Adrenal gland (tissue), 19 donors: ENCODE measurements at places on chromosomes 11 and 22.

DNA sequence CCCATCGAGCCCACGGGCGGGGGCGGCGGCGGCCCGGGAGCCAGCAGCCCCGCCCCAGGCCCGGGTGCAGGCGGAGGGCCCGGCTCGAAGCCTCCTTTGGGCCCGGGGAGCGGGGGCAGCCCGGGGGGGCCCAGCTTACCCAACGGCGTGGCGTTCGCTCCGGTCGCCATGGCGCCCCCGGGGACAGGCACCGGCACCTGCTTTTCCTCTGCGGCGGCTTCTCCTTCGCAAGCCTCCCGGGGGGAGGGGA is 194 bp downstream of the SF1 start:
- H3K4me1 ChIP-seq = peaks cover 49% of the 10 kb centered on the region
- peak overlapping the region; percentile 99 for H3K27ac ChIP-seq
- no peak for DNase-seq

DNA sequence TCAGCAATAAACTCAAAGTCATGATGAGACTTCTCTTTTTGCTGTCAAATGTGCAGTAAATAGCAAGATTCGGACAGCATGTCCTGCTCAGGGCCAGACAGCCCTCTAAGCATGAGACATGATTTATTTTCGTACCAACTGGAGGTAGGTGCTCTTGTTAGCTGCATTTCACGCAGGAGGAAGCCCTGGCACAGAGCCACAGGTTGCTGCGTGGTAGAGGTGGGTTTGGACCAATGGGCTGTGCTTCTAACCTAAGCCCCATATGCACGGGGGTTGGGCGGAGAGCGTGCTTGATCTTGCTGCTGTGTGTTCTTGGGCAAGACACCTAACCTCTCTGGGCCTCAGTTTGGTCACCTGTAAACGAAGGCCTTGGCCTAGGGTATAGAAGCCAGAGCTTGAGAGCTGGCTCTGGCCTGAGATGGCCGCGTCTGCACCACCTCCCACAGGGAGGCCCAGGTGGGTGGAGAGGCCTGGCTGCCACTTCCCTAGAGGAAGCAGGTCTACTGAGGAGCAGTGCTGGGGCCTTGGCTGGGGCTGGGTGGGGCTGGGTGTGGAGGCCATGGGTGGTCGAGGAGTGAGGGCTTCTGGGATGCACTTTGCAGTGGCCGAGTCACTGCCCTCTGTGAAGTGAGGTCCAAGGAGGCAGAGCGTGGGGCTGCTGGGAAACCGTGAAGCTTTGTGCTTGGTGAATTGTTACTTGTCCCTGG is 38.5 kb upstream of the GRAMD4 start:
- no peaks in the 10 kb centered on the region for H3K27me3 ChIP-seq
- no peak overlapping the region for H3K4me3 ChIP-seq
- peaks cover 13% of the 10 kb centered on the region for H3K4me1 ChIP-seq

DNA sequence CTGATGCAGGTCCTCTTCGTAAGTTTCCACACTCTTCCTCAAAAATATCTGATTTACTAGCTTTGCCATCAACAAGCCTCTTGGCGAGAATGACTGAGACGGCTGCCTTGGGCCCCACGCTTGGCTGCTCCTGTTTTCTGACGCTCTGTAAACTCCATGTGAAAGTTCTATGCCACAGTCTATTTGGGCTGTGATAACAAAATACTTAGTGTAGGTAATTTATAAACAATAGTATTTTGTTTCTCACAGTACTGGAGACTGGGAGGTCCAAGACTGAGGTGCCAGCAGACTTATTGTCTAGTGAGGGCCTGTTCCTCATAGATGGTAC is 123.2 kb upstream of the SORL1-AS1 start:
- peaks cover 8% of the 10 kb centered on the region for H3K4me1 ChIP-seq
- H3K27ac ChIP-seq = no peak overlapping the region
- H3K4me3 ChIP-seq = no peak overlapping the region

DNA sequence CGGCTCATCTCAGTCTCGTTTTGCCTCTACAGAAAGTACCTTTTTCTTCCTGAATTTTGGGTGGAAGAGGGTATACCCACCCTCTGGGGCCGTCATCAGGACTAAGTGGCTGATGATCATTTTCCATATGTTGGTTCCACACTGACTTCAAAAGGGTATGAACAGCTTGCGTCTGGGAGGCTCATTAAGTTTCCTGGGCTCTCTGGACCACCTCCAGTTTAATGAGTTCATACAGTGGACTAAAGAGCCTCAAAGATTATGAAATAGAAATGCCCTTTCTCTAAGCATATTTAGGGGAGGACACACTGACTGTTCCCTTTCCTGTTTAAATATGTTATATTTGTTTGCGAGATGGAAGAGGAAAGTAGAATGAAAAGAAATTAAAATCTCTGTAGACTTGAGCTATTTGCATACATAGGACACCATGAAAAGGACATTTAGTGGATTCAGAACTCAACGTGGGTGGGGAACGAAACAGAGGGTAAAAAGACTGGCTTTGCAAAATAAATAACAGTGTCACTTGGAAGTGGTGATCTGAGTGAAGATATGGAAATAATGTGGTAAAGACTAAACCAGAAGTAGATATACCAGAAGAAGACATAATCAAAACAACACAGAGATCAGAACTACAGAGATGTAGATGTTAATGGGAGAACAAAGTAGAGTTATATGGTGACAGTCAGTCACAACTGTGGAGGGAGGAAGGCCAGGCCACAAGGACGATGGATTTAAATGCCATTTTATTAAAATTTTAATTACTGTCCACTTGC is 18.7 kb downstream of the LDLRAD3 start:
- H3K27ac ChIP-seq = no peak overlapping the region
- no peak overlapping the region for H3K4me3 ChIP-seq
- no peaks in the 10 kb centered on the region for H3K36me3 ChIP-seq
- no peaks in the 10 kb centered on the region for H3K27me3 ChIP-seq
- no peak for DNase-seq

GRCh38 chr11:45105233-45105983 is 41.0 kb upstream of the PRDM11 start:
- peak; percentile 77 for DNase-seq
- no peaks in the 10 kb centered on the region for H3K36me3 ChIP-seq
- no peak overlapping the region for H3K27ac ChIP-seq
- H3K27me3 ChIP-seq = peaks cover 5% of the 10 kb centered on the region
- no peak overlapping the region for H3K4me3 ChIP-seq

- no peaks in the 10 kb centered on the region for H3K36me3 ChIP-seq
- H3K27me3 ChIP-seq = no peaks in the 10 kb centered on the region
- H3K4me1 ChIP-seq = no peaks in the 10 kb centered on the region
- DNase-seq = no peak
- no peak overlapping the region for H3K27ac ChIP-seq
Measured at GRCh38 chr22:22403771-22404170, 104.8 kb downstream of the ZNF280B start.

DNA sequence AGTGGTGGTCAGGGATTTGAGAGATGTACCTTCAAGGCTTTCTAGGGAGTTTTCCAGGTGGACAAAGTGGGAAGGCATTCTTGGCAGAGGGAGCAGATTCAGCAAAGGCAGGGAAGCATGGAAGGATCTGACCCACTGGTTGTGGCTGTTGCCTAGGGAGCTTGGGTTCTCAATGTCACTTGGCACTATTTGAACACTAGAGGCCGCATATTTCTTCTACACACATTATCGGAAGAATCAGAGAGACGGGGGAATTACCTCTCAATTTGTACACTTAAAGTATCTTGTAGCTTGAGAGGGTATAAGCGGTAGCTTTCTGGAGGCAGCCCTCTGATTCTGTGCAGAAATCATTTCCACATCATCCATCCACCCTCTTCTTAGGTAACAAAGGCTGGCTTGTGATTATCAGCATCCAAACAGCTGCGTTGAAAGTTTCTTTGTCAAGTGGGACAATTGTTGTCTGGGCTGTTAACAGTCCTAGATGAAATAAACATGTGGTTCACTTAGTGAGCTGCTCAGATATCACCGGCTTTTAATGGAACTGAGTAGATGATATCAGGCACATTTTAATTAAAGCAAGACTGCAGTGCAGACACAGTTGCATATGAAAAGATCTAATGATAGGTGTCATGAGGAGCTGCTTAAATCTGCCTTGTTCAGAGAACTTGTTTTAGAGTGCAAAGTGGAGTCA is 2.6 kb downstream of the NELL1 start:
- H3K27me3 ChIP-seq = peaks cover 40% of the 10 kb centered on the region
- no peak for DNase-seq
- H3K27ac ChIP-seq = no peak overlapping the region
- no peak overlapping the region for H3K4me3 ChIP-seq
- no peaks in the 10 kb centered on the region for H3K4me1 ChIP-seq

DNA sequence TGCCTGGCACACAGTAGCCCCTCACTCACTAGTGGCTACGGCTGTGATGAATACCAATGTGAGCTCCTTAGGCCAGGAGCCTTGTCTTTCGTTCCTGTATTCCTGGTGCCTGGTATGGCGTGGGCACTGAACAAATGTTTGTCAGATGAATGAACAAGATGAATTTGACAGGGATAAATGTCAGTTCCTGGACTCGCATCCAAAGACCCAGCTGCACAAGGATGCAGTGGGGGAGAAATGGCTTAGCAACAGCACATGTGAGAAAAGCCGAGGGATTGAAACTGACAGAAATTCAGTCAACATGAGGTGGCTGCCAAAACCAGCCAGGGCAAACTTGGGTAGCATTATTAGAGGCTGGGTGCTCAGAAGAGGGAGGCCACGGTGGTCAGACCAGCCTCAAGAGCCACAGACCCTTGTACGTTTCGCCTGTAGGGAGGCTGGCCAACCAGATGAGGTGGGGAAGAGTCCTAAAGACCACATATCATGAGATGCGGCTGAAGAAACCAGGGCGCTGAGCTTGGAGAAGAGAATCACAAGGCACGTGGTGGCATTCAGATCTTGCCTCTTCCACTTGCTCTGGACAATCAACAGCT is 7.7 kb upstream of the SLC22A8 start:
- DNase-seq = no peak
- H3K4me3 ChIP-seq = no peak overlapping the region
- H3K36me3 ChIP-seq = no peaks in the 10 kb centered on the region

DNA sequence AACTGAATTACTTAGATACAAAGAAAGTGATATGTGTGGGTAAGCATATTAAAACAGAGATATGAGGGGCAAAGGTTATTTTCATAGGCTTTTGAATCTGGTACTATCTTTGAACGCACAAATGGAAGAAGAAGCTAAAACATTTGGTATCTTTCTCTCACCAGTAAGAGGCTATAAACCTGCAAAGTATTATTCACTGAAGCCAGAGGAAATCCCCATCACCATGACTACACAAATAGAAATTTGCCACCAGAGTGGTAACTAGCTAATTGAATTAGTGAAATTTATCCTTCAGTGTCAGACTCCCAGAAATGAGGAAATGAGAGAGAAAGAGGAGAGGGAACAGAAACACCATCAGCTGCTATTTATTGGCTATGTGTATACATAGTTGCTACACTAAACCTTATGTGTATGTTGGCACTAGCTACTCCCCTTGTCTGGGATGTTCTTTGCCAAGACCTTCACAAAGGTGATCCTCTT is 503.4 kb downstream of the DLG2 start:
- no peak for DNase-seq
- no peak overlapping the region for H3K4me3 ChIP-seq
- no peaks in the 10 kb centered on the region for H3K4me1 ChIP-seq
- no peaks in the 10 kb centered on the region for H3K27me3 ChIP-seq

- H3K27me3 ChIP-seq = no peaks in the 10 kb centered on the region
- no peak overlapping the region for H3K27ac ChIP-seq
- H3K36me3 ChIP-seq = no peaks in the 10 kb centered on the region
- no peak overlapping the region for H3K4me3 ChIP-seq
- no peak for DNase-seq
- peaks cover 10% of the 10 kb centered on the region for H3K4me1 ChIP-seq
Measured at GRCh38 chr11:62128835-62129234, 5.0 kb downstream of the INCENP start.

DNA sequence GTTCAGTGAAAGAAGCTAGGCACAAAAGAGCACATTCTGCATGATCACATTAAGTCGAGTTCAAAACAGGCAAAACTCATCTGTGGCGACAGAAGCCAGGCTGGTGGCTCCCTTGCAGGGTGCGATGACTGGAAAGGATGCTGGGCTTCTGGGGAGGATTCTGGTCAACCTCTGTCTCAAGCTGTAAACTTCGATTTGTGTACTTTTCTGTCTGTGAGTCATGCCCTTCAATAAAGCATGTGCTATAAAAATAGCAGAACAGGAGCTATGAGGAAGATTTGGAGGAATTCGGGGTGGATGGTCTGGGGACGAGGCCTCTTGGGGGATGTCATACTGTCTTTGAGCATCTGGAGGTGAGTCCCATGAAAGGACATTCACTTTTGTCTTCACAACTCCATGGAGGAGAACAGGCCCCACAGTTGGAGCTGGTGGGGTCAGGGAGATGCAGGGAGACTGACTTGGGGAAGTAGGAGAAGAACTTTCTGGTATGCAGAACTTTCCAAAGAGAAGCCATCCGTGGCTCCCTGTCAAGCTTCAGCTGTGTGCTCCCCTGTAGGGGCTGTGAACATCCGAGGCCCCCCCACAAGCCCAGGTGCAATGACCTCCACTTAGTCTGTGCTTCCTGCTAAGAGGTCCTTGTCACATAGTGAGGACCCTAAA is 77.8 kb upstream of the LINC01488 start:
- H3K4me1 ChIP-seq = no peaks in the 10 kb centered on the region
- H3K36me3 ChIP-seq = no peaks in the 10 kb centered on the region
- no peaks in the 10 kb centered on the region for H3K27me3 ChIP-seq
- H3K4me3 ChIP-seq = no peak overlapping the region
- DNase-seq = no peak
- H3K27ac ChIP-seq = no peak overlapping the region

DNA sequence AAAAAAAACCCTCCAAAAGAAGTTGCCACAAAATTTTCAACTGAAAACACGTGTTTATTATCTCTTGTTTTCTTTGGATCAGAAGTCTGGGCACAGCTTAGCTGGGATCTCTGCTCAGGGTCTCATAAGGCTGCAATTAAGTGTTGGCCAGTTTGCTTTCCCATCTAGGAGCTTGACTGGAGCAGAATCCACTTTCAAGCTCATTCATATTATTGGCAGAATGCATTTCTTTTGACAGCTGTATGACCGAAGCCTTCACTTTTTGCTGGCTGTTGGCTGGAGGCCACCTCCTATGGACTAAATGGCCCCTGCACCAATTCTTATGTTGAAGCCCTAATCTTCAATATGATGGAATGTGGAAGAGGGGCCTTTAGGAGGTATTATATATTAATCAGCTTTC is 139.6 kb downstream of the DDX10 start:
- H3K4me3 ChIP-seq = no peak overlapping the region
- H3K4me1 ChIP-seq = no peaks in the 10 kb centered on the region
- no peak for DNase-seq
- H3K27me3 ChIP-seq = no peaks in the 10 kb centered on the region

- H3K36me3 ChIP-seq = no peaks in the 10 kb centered on the region
- no peak for DNase-seq
- H3K4me3 ChIP-seq = no peak overlapping the region
- no peaks in the 10 kb centered on the region for H3K4me1 ChIP-seq
- no peaks in the 10 kb centered on the region for H3K27me3 ChIP-seq
Measured at GRCh38 chr11:86292912-86293616, 9.0 kb upstream of the HIKESHI start.
